ENCODE measurements at places on chromosomes 12 and 14.

DNA sequence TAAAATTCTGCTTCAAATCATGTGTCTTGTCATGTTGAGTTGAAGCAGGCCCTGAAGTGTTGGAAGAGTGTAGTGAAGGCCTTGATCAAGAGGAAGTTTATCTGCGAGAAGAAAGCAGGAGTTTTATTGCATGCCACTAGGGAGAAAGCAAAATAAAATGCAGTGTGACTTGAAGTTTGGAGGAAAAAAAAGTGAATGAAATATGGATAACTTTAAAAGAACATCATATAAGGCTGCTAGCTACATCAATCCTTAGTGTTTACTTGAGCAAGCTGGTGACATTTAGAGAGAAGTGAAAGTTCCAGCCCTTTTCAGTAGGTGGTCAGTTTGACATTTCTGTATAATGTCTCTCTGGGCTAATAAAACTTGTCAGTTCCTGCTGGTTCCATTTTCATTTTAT lies 841.1 kb downstream of the TMTC2 start:
- DNase-seq, result no peak

DNA sequence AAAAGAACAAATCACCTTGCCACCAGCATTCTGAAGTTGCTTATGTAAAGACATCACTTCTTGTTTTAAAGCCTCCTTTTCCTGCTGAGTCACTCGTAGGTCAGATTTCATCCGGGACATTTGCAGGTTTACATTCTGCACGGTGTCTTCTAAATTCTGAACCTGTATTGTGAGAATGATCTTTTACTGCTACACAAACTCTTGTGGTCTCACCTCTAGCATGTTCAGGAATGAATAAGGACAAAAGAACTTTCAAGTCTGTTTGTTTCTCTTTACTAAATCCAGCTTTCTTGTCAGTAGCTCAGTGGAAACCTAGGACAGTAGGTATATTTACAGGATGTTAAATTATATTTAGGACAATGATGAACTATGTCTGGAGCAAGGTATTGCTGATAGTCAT lies 73.5 kb upstream of the SAV1 start:
- peak; percentile 74 for DNase-seq

DNA sequence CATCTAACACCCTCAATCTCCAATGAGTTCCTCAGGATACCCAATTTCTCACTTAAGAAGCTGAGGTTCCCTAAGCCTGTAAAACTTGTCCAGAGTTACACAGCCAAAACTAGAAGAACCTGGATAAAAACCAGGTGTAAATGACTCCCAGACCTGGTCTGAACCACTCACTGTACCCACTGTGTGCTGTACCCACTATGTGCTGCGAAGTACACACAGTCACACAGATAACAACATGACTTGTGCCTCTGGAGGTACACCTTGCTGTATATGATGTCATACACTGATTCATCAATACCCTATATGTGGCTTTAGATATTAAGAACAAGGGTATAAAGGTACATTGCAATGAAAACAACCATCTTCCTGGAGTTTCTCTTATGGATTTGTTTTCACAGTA lies 66.1 kb downstream of the PPM1H start:
- DNase-seq, result no peak

- DNase-seq, result no peak
Observed at GRCh38 chr12:114404926-114405518, 922 bp downstream of the TBX5 start.

DNA sequence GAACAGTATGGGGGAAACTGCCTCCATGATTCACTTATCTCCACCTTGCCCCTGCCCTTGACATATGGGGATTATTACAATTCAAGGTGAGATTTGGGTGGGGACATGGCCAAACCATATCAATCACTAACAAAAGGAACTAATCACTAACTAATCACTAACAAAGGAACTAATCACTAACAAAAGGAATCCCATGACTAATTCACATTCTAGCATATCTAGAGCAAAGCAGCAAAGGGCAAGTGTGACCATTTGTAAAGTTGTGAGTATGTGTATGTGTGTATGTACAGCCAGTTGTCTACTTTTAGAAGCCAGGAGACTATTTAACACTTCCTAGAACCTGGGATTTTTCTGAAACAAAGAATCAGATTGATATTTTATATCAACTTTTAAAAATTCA lies 30.9 kb upstream of the PCED1B start:
- DNase-seq, result no peak

DNA sequence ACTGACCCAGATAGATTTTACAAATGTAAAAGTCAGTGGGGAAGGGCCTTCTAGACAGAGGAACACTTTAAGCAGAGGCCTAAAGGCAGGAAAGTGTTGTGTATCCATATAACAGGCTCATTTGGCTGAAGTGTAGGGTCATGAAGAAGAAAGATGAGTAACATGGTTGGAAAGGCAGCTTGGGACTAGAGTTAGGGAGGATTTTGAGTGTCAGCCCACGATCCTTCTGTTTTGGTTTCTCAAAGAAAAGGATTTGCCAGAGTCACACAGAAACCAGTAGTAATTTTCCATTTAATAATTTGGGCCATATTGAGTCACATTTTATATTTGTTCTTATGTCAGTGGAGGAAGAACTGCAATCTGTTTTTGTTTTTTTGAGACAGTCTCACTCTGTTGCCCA lies 76.4 kb downstream of the ZC3H14 start:
- no peak for DNase-seq

- DNase-seq, result no peak
Observed at GRCh38 chr12:32457251-32458025, 58.1 kb downstream of the FGD4 start.

DNA sequence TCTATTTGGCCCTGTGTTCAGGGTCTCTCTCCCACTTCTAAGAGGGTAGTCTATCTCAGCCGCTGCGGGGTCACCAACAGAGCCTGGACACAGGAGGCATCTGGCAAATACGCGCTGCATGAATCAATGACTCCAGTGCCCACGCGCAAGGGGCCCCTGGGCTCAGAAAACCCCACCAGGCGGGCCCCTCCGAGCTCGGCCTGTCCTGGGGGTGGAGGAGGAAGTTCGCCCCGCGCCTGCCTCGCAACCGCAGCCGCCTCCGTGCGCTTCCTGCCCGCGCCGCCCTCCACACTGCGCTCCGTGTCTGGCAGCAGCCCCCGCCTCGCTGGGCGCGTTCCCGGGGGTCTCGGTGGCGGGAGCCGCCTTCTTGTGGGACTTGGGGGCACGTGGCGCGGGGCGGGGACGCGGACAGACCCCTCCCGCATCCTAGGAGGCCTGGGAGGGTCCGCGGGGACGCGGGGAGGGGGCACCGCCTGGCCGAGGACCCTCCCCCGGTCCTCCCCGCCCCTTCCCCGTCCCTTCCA lies 811 bp upstream of the FBRSL1 start:
- no peak for DNase-seq

DNA sequence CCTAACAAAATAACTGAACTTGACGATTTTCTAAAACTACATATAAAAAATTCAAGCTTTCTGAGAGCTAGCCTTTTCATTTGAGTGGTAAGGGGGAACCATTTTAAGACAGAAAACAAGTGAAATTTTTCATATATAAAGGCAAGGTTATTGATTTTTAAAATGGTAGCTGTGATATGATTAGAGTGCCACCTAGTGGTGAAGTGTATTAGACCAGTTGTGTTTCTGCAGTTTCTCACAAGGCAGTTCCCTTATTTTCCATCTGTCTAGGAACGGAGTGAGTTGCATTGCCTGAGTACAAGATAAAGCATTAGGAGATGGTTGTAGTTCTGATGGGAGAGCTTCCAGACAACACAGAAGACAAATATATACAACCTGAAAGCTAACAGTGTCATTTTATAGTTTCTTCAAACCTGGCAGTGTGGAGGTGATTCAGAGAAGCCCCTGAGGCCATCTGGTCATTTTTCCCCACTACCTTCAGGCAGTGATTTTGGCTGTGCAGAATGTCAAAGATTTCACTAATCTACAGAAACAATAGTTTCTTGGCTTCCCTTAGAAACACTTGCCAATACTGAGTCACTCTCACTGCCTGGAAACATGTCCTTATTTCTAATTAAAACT lies 180.8 kb downstream of the C12orf50 start:
- DNase-seq, result no peak

- DNase-seq, result peak; percentile 79
Observed at GRCh38 chr12:123364532-123365024, at the start of gene SBNO1. Gene SBNO1, minus strand, starts transcription at chr12:123364847. Its CDS starts 14,406 bp downstream, at chr12:123350441.

DNA sequence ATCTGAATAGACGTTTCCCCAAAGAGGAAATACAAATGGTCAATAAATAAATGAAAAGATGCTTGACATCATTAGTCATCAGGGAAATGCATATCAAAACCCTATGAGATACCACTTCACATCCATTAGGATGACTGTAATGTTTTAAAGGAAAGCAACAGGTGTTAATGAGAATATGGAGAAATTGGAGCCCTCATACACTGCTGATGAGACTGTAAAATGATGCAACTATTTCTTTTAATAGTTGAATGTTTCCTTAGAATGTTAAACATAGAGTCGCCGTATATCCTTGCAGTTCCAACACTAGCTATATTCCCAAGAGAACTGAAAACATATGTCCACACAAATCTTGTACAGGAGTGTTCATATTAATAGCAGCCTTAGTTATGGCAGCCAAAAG lies 133.2 kb downstream of the SLC38A4 start:
- no peak for DNase-seq

DNA sequence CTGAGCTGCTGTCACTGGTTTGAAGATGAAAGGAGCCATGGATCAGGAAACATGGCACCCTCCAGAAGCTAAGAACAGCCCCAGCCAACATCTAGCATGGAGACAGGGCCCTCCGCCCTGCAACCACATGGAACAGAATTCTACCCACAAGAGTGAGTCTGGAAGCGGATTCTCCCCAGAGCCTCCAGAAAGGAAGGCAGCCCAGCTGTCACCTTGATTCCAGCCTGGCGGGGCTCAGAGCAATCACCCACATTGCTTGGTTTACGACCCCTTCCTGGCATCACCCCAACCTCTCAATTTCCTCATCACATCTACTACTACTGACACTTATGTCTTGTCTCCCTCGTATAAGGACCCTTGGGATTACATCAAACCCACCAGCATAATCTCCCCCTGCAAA lies 38.5 kb downstream of the OAS2 start:
- no peak for DNase-seq

DNA sequence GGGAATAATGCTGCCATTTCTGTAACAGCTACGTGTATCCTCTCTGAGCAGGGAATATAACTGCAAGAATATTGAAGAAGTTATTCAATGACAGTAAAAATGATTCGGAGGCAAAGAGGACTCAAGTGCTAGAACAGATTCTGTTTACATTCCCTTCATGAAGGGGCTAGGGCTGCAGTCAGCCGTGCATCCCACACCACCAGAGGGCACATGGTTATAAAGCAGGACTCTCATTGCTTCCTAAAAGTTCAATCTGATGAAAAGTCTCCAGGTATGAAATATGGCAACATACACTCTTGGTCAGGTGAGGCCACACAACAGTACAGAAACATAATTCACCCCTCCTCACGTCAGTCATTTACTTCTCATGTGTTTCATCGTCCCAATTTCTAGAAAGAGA lies 34.0 kb downstream of the TCHP start:
- no peak for DNase-seq

DNA sequence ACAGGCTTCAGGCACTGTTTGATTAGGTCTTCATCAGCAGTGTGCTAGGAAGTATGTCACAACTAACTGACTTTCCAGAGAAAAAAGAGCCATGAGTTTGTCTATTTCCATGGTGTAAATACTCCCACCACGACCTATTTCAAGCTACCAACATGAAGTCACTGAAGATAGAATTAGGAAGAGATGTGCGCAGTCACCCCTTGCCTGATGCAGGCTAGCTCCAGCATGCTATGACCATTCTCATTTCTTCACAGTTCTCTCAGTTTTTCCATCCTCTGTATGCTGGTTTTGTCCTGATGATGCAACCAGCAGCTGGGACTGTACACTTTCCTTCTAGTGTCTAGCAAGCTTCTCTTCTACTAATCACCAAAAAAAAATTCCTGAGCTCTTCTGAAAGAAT lies 191.6 kb upstream of the NUDT4 start:
- DNase-seq, result no peak

- no peak for DNase-seq
Observed at GRCh38 chr14:52834440-52834842, 43.0 kb upstream of the GNPNAT1 start.

All from NCI-H2107 (cell line).